ENCODE measurements at places on chromosomes 5 and 9. TPM values are rescaled to one million over a fixed set of nuclear protein-coding genes. Genes with fewer than 3 reads are reported as not detected.

The KCNMB1 gene
- 0.54 TPM for total RNA-seq

The SLC36A2 gene
- not detected for total RNA-seq

The WDR38 gene
- not detected for total RNA-seq

The PRR16 gene
- total RNA-seq: 1.6 TPM

The RIC1 gene
- total RNA-seq: 47.8 TPM

The LHX3 gene
- not detected for total RNA-seq

The LSM11 gene
- 9.0 TPM for total RNA-seq

The FBP2 gene
- total RNA-seq: not detected

The ABLIM3 gene
- total RNA-seq: 31.1 TPM

The EXOC3 gene
- 34.5 TPM for total RNA-seq

The CD72 gene
- total RNA-seq: not detected

The IL13 gene
- not detected for total RNA-seq

The HACD4 gene
- total RNA-seq: 0.56 TPM

Measured in endothelial cell of coronary artery (primary cell).